Stimulated activated CD4-positive, alpha-beta T cell treated with anti-CD3 and anti-CD28 coated beads, Interleukin-1b, Interleukin-23, amount 100 ng/mL, for 4 hours (primary cell): ENCODE measurements at places on chromosomes 12 and 14.
A peak's percentile ranks its signal among the peaks of the same experiment; 100 is the strongest.

DNA sequence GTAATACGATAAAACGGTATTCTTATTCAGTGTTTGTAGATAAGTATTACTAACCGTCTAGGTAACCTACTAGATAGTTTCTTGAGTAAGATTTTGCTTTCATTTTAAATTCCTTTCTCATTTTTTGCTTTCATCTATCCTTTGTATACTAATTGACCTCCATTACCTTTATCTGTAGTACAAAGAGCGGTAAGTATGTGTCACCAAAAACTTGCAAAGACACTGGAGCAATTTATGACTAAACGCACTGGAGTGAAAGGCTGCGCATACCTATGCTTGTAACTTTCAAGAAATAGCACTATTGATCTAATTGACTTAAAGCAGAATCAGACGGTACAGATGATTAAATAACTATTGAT, 1.7 kb downstream of the ARHGAP5 start:
- peak; percentile 11 for DNase-seq

DNA sequence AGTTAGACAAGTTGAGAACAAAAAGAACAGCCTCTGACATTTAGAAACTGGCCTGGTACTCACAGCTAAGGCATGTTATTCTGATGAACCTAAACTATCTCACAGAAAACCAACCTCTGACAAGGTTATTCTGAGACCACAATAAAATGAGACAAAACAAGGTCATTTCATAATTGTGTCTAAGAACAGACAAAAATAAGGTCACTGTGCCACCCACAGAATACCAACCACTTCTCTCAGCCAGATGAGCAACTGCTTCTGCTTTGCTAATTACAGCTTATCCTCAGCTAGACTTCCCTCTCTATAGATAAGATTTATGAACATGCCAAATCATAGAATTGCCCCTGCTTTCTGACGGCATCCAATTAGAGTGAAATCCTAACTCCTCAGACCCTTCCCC, 52.2 kb upstream of the CRACR2A start:
- DNase-seq = no peak

DNA sequence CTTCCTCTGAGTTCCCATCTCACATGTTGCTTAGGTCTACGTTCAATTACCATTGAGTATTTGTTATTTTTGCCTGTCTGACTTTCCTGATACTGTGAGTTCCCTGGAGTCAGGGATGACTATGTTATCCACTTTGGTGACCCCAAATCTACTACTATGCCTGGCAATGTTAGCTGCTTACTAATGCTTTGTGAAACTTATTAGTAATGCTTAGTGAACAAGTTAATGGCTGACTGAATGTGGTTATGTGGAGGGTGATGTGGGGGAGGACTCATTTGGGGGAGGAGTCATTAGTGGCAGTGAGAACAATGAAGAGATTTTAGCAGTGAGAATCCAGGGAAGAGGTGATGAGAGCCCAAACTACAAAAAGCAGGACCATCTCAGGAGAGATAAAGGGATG, 121.6 kb downstream of the KTN1 start:
- DNase-seq = no peak

DNA sequence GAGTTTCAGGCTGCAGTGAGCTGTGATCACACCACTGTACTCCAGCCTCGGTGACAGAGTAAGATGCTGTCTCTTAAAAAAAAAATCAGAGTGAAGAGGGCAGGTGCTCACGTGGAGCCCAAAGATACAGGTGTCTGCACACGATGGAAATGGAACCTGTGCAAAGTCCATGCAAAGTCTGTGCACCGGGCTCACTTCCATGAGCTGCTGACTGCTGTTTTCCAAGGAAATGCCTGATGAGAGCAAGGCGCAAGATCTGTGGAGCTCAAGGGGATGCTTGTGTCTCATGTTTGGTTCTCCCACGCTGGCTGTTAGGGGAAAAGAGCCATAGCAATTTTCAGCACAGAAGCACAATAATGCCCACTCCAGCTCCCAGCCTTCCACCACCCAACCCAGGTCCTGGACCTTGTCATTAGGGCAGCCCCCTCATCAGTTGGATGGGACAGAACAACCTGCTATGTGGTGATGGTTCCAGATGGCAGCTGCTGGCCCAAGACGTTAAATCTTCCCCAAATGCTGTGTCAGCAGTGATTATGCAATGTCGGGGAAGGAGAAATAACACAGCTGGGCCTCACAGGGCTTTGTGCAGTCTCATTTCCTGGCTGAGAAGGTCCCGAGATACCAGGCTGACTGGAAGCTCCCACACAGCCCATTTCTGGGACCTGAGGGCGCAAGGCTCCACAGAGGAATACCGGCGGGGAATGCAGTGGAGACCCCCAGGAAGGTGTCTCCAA, 27.9 kb upstream of the DICER1 start:
- no peak for DNase-seq

- DNase-seq = no peak
These were observed at the start of gene LHX5 for GRCh38 chr12:113471619-113472171. Gene LHX5, minus strand, starts transcription at chr12:113471871. Its CDS starts 373 bp downstream, at chr12:113471498.

DNA sequence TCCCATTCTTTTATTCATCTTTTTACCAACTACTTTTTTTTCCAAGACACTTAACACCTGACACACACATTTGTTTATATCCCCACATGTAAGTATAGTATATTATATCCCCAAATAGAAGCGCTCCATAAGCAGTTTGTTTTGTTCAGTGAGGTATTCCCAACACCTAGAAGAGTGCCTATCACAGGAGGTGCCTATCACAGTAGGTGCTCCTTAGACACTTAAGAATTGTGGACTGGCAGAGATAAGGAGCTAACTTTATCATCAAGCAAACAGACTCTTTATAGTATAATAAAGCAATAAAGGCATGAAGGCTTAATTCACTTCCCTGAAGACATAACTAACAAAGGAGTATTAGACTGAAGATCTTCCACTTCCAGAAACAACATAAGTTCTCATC, 29.1 kb downstream of the OSBPL8 start:
- no peak for DNase-seq

DNA sequence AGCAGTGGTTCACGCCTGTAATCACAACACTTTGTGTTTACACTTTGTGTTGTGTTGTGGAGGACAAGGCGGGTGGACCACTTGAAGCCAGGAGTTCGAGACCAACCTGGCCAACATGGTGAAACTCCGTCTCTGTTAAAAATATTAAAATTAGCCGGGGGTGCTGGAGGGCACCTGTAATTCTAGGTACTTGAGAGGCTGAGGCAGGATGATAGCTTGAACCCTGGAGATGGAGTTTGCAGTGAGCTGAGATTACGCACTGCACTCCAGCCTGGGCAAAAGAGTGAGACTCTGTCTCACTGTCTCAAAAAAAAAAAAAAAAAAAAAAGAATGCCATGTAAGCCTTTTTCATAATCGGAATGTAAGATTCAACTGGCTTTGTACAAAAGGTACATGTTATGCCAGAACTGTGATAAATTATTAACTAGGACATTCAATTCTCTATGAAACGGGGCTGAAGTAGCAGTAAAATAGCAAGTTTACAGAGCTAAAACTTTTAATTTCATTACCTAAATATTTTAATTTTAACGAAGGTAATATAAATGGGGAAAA, 13.9 kb upstream of the PITPNM2 start:
- no peak for DNase-seq

DNA sequence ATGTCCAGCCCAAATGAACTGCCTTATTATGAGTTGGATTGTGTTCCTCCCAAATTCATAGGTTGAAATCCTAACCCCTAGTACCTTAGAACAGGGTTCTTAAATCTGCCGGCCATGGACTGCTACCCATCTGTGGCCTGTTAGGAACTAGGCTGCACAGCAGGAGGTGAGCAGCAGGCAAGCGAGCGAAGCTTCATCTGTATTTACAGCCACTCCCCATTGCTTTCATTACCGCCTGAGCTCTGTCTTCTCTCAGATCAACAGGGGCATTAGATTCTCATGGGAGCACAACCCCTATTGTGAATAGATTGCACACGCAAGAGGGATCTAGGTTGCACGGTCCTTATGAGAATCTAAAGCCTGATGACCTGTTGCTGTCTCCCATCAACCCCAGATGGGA, 9.8 kb upstream of the EML5 start:
- DNase-seq = no peak

DNA sequence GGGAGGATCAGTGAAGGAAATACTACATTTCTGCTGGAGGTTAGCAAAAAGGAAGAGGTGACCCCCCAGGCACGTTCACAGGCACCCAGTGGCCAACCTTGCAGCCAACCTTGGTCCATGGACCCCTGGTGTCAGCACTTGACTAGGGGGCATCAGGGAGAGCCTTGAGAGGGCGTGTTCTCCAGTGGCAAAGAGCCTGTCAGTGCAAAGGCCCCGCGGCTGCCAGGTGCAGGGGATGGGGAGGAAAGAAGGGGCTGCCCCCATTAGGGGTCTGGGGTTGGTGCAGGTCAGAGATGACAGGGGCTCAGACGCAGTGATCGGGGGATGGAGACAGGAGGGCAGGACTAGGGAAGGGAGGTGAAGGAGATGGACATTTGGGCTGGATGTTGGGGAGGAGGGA, 22.7 kb upstream of the ULK1 start:
- no peak for DNase-seq

- no peak for DNase-seq
These were observed 94.8 kb downstream of the SLC24A4 start for GRCh38 chr14:92417759-92418158.

DNA sequence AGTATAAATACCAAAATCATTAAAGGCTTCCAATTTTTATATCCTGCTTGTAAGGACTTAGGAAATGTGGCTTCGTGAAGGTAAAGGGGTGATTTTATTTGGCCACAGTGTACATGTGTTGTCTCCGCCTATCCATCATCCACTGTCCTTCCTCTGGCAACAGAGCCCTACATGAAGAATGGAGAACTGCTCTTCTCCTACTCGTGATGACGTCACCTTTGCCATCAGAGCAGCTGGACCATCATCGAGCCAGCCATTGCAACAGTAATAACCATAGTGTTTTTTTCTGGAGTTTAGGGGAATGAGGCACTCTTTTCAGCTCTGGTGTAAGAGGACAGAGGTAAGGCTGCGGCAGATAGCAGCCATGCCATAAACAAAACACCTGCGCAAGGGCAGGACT, 19.2 kb downstream of the ITPR2 start:
- DNase-seq = no peak

GRCh38 chr12:94488463-94488862, 28.8 kb upstream of the CEP83 start:
- DNase-seq = no peak

DNA sequence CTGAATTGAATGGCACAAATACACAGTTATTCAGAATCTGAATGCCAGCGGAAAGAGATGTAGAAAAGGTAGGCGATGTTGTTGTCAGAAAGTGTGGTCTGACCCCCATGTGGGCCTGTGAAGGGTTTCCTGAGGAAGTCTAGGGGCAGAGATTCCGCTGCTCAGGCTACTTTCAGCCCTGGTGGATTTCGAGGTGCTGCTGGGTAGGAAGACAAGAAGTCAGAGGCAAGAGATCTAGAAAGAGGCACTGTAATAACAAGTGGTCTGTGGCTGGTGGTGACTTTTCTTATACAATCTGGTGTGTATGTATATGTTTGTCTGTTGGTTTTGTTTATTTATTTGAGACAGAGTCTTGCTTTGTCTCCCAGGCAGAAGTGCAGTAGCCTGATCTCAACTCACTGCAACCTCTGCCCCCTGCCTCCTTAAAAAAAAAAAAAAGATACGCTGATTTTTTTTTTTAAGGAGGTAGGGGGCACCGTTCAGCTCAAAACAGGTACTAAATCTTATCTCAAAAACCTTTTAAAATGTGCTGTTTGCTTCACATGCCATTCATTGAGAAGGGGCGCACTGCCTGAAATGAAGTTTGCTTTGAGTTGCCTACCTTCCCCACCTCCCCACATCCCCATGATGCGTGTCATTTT, 27.1 kb upstream of the MANSC4 start:
- no peak for DNase-seq

GRCh38 chr12:109725321-109726105, 11.9 kb downstream of the FAM222A start:
- no peak for DNase-seq

DNA sequence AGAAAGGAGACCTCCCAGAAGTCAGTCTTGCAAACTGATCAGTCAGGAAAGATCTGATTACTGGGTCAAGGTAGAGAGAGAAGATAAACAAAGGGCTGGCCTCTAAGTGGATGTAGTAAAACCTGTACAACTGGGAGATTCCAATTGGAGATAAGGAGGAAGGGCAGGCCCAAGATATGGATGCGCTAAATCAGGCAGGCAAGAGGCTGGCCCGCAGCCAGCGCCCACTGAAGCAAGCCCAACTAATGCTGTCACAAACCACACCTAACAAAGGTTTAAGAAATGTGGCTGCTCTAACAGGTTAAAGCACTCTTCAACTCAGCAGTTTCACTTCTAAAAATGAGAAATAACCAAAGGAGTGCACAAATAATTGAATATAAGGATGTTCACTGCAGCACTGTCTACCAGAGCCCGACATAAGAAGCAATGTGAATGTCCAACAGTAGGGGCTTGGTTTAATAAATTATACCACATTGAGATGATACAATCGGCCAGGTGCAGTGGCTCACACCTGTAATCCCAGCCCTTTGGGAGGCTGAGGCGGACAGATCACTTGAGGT, 4.7 kb downstream of the GLTP start:
- no peak for DNase-seq

DNA sequence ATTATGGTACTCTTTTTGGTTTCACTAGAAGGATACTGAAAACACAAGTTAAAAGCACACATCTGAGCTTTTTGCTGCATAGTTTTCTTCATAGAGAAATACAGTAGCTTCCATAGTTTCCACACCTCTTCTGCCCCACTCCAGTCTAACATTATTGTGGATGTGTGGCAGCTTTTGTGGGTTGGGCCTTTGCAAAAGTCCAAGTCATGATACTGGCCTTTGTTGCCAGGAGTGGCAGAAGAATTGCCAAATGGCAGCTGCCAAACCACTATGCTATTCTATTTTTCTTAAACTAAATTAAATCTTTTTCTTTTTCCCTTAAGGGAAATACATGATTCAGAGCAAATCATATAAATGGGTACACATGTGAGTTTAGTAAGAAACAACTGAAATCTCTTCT, 114.8 kb downstream of the PLEKHA5 start:
- no peak for DNase-seq

DNA sequence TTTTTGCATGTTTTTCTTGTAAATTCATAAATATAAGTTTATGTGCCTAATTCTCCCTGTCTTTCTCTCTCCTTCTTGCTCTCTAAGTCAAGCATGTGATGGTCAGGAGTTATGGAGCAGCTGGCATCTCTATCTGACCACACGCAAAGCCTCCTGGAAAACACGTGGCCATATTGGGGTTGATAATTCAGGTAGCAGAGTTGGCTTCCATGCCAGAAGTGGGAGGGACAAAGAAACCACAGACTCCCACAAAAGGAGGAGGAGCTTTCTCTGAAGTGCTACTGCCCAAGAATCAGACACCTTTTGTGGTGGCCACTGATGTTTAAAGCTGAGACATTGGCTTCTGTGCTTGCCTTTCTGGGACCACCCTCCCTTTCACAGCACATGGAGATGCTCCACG, 517.6 kb upstream of the TMEM132C start:
- DNase-seq = no peak

GRCh38 chr12:120890963-120891362, 13.2 kb downstream of the SPPL3 start:
- no peak for DNase-seq

- DNase-seq = no peak
These were observed 1004.2 kb upstream of the SEL1L start for GRCh38 chr14:82537831-82538230.

GRCh38 chr12:5718680-5719079, 226.4 kb downstream of the ANO2 start:
- DNase-seq = no peak
